CD4-positive, alpha-beta T cell treated with Interleukin-4 for 1 hour (primary cell): ENCODE measurements at places on chromosomes 5 and 9.

DNA sequence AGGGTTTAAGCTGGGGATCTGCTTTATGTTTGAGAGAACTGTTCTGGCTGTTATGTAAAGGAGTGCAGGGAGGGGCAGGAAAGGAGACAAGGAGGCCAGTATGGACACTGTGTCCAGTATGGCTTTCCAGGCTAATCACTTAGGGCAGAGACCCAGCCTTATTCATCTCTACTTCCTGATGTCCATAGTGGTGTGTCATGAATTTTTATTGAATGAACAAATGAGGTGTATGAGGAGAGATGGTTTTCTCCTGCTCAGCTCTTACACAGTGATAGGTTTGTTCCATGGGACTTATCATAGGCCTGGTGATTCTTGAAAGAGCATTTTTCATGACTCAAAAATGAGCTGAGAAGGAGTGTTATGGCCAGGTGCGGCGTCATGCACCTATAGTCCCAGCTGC, 20.5 kb upstream of the FGFR4 start:
- DNase-seq: no peak

GRCh38 chr5:169970911-169971765, 9.2 kb downstream of the INSYN2B start:
- no peak for DNase-seq

DNA sequence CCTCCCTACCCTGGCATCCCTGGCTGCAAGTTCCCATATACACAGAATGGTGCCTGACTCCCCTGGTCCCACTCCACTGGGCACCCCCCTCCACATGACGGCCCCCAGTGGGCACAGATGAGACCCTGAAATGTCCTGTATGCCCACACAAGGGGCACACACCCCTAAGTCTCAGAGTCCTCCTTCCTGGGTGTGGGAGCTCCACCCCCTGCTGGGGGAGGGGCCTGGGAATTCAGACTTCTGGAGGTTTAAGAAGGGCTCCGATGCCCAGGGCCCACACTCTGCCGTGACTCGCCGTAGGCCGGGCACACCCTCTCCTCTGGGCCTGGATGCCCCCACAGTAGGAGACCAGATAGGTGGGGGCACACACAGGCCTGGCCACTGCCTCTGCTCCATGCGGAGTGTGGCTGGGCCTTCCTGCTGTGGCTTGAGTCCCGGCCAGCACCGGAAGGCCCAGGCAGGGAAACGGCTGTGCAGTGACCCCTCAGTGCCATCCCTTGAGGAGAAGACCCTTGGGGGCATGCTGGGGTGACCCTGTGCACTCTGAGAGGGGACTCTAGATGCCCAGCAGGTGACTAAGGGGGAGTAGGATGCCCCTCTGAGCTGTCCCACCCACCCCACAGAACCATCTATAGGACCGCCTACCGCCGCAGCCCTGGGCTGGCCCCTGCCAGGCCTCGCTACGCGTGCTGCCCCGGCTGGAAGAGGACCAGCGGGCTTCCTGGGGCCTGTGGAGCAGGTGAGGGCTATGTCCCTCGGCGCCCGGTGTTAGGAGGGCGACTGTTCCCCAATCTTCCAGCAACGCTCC, 6.5 kb downstream of the EGFL7 start:
- DNase-seq: no peak

GRCh38 chr5:56527174-56527573, 288.2 kb upstream of the MAP3K1 start:
- DNase-seq: no peak

DNA sequence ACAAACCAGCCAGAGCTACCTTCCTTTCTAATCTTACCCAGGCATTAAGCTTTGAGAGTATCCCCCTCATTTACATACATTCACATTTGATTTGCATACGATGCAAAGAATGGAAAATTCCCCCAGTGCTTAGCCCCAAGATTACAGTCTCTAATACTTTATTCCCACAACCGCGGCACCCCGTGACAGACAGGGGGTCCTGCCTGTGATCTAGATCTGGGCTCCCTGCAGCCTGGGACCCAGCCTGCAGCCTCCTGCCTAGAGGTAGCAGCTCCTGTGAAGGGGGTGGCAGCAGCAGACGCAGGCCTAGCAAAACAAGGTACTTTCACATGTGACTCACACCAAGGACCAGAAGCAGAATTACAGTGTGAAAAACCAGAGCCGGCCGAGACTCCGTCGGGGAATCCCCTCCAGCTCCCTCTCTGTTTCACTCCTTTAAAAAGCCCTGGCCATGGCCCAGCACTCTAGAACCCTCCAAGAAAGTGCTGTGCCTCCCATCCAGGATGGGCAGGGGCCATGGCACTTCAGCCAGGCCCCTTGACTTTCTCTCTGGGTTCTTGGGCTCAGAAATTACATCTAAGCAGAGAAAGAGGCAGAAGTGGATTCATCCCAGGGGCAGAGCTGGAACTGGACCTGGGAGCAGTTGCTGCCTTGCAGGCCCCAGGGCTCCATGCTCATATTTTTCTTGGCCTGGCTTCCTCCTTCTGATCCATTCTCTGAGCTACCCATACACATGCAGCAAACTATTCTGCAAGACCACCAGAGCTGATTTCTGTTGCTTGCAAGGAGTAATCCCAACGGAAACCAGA, 14.0 kb upstream of the TCF7 start:
- DNase-seq: peak; percentile 83

- DNase-seq: no peak
Observed at GRCh38 chr5:116626272-116626723, 51.7 kb upstream of the SEMA6A start.
